Mucosa of gallbladder (tissue), 1 donor: ENCODE measurements at places on chromosomes 3 and 15. TPM values are rescaled to one million over a fixed set of nuclear protein-coding genes. Genes with fewer than 3 reads are reported as not detected.

The SERINC4 gene
- 0.23 TPM for total RNA-seq

The XYLB gene
- 5.8 TPM for total RNA-seq

The ZBBX gene
- total RNA-seq, result not detected

The TTLL13 gene
- 0.32 TPM for total RNA-seq

The DUOXA2 gene
- 87.1 TPM for total RNA-seq

The SLC12A1 gene
- total RNA-seq, result not detected

The CLSTN2 gene
- 7.1 TPM for total RNA-seq

GRCh38 chr3:161035711-161036110 lies 69.4 kb downstream of the B3GALNT1 start:
- no peak for DNase-seq

GRCh38 chr3:146180376-146180775 lies 19.4 kb upstream of the PLOD2 start:
- DNase-seq, result no peak

- DNase-seq, result no peak
These were observed 94.7 kb upstream of the TGFBR2 start for GRCh38 chr3:30511524-30512251.

DNA sequence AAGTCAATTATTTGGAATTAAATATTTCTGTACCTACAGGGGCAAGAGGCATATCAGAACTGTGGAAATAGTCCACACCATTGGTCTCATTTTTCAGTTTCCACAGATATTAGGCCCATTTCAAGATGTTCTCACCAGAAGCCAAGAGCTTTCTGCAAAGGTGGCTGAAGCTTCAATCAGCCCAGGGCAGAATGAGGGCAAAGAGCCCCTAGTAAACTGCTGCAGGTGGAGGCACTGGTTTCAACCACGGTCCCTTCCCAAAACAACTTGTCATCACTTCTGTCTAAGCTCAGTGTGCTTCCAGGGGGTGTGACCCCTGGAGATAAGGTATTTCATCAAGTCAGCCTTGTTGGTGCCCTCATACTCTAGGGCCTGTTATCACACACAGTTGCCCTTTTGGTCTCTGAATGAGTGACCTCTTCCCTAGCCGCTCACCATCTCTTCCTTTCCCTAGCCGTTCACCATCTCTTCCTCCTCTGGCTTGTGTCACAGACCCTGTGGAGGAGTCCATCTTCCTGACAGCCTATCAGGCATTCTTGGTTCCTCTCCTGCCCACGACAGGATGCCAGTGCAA lies 21.2 kb downstream of the IL17RD start:
- DNase-seq, result no peak

- DNase-seq, result no peak
These were observed 62.4 kb downstream of the MBNL1 start for GRCh38 chr3:152331018-152331541.

- DNase-seq, result no peak
These were observed 659 bp upstream of the ARRDC4 start for GRCh38 chr15:97959724-97960363.

GRCh38 chr3:194826594-194826993 lies 140.9 kb downstream of the FAM43A start:
- peak; percentile 24 for DNase-seq

DNA sequence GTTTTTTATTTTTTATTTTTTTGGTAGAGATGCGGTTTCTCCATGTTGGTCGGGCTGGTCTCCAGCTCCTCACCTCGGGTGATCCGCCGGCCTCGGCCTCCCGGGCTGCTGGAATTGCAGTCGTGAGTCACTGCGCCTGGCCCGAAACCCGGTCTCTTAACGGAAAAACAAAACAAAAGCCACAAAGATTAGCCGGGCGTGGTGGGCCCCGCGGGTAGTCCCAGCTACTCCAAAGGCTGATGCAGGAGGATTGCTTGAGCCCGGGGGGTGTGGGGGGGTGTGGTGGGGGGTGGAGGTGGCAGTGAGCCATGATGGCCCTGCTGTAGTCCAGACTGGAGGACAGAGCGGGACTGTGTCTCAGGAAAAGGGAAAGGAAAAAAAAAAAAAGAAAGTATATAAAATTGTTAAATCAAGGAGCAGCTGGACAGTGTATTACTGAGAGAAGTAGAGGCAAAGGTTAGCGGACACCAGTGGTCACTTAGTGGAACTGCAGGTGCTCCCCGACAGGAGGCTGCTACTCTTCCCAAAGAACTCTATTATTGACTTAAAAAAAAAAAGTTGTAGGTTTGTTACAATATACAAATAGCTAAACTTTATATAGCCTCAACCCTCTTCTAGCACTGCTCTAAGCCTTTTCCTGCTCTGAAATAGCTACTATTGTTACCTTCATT lies 30.3 kb upstream of the TUBGCP5 start:
- DNase-seq, result no peak

DNA sequence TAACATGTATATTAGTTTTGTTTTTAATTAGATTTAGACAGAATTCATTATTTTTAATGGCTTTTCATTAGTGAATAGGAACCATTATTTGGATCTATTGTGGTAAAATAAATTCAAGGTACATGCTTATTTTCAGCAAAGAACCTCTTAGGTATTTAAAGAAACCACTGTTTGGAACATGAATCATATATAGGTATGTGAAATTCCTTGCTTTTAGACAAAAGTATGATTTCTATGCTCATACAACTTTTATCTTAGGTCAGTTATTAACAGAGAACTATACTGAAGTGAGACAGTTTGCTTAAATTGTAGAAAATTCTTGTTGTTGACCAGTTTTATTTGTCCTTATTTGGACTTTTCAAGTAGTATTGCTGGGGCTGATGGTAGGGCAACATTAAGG lies 389.9 kb downstream of the FEZF2 start:
- DNase-seq, result no peak

DNA sequence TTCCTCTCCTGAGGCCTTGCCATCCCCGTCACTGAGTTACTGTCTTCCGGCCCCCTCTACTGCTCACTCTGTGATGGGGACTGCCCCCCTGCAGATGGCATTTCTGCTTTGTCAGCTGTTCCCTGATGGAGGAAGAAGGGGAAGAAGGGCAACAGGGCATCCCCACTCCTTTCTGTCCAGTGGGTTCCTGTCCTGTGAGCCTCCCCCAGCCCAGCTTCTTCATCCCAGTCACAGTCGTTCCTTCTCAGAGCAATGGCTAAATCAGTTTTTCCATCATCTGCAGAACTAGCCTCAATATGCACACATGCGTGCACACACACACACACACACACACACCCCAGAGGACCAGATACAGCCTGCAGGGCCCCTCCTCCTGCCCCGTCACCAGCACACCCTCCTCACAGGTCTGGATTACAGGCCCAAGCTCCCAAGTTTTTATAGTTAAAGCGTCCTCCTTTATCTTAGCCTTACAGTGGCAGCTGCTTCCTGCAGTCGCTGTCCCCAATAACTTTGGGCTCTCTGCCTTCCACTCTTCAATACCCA lies 21.4 kb downstream of the ALDH1L1 start:
- DNase-seq, result no peak

DNA sequence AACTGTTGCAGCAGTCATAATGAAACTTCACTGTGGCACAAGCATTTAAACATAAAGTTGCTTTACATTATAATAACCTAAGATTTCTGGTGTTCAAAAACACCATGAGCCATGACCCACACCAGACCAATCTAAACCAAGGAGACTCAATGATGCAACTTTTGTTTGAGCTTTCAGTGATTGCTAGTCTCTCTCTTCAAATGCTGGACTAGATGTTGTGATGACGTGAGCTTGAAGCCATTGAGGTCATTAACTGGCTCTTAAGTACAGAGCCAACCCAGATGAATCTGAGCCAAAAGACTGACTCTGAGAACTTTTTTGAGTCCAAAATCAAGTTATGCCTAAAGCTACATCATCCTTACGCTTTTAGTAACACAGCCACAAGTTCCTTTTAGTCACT lies 36.5 kb downstream of the ATR start:
- DNase-seq, result no peak

DNA sequence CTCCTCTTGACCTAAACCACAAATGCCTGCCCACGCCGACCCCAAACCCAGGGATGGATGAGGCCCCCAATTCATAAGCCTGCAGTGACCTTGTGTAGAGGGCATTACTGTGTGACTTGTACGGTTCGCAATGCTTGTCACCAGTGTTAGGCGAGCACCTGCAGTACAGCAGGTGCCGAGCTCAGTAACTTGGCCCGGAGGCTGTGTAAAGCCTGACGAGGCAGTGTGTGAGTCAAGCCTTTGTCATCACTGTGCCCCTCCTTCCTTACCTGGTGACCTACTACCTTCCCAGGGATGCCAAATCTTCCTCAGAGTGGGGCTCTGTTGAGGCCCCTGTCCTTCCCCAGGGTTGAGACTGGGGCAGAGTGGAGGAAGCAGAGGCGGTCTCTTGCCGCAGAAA lies 37.2 kb upstream of the TMEM115 start:
- no peak for DNase-seq
